AML-193 (cell line): ENCODE measurements at places on chromosomes 3 and 15.
A peak's percentile ranks its signal among the peaks of the same experiment; 100 is the strongest.

DNA sequence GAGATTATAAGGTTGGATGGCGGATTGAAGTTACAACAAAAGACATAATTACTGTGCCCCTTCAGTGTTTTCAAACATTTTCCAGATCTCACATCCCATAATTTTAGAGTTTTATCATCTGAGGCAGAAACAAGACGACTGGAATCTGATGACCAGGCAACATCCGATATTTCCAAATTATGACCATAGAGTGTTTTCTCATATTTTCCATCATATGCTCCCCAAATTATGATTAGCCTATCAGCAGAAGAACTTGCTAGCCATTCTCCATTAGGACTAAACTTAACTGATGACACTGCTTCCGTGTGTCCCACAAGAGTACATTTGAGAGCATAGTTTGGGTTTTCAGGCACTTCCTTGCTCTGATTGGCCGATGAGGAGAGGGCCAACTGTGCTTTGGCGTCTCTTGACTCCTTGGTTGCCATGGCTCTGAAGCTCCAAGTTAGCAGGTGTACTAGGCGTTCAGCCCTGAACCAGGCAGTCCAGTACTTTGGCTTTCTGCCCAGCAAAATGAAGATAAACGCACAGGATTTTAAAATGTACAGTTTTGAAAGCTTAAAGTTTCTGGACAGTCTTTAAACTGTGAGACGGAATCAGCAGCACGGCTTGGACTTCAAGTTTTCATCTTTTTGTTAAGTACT, 638 bp downstream of the WDR5B start:
- DNase-seq, result no peak

GRCh38 chr3:48268936-48269561, 28.1 kb downstream of the ZNF589 start:
- DNase-seq, result no peak

DNA sequence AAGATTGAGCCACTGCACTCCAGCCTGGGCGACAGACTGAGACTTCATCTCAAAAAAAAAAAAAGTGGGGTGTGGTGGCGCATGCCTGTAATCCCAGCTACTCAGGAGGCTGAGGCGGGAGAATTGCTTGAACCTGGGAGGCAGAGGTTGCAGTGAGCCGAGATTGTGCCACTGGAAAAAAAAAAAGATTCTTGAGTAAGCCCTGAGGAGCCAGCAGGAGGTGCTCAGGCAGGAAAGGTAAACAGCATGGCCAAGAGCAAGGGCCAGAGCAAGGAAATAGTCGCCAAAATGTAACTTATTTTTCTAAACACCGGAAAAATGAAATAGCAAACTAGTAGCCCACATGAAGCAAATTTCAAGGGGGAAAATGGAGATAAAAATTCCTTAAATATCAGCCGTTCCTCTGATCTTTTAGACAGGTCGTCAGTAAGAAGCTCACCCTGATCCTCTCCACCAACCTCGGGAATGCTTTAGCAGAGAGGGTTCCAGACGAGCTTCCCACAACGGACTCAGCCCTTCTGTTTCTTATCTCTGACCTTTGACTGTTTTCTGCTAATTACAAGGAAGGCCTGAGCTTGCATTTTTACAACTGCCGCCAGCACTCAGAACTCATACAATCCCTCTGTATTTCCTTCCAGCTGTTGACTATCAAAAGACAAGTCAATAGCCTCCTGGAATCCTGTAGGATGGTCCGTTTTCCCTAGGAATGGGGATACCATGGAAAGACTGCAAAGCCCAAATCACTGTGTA, 45.0 kb upstream of the AKAP13 start:
- DNase-seq, result no peak

DNA sequence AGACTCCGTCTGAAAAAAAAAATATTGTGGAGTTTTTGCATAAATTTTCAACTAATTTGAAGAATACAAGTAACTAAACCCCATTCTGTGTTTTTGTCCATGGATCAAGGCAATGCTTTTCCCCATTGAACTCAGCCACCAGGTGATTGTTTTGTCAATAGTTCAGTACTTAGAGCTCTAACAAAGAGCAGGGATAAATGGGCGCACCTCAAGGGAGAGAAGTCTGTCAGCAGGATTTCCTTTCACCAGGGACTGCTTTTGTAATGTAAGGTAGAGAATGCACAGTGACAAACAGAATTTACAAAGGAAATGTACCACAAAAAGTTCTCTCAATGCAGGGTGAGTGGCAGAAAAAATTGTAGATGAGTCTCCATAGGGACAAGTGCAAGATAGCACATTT, 10.8 kb upstream of the ATP13A5 start:
- no peak for DNase-seq

- DNase-seq, result no peak
Observed at GRCh38 chr3:194212161-194212844, 76.4 kb downstream of the HES1 start.

DNA sequence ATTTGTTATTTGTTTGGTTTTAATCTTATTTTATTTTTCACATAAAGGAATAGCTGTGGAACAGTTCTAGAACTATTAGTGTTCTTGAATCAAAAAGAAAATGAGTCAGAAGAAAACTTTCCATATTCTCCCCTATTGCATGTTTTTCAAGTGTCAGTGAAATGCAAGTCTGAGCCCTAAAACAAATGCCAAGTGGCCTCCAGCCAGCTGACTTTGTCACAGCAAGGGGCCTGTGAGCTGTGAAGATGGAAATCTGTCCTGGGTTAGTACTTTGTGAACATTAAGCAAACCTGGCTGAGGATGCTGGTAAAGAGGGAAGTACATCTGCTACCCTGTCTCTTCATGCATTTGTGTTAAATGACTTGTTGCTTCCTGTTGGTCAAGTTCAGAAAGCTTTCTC, 14.2 kb downstream of the LRRC49 start:
- no peak for DNase-seq

GRCh38 chr15:65796610-65797078, 4.6 kb upstream of the DENND4A start:
- DNase-seq, result peak; percentile 5

- no peak for DNase-seq
Observed at GRCh38 chr3:161266731-161267150, 45.6 kb downstream of the NMD3 start.

DNA sequence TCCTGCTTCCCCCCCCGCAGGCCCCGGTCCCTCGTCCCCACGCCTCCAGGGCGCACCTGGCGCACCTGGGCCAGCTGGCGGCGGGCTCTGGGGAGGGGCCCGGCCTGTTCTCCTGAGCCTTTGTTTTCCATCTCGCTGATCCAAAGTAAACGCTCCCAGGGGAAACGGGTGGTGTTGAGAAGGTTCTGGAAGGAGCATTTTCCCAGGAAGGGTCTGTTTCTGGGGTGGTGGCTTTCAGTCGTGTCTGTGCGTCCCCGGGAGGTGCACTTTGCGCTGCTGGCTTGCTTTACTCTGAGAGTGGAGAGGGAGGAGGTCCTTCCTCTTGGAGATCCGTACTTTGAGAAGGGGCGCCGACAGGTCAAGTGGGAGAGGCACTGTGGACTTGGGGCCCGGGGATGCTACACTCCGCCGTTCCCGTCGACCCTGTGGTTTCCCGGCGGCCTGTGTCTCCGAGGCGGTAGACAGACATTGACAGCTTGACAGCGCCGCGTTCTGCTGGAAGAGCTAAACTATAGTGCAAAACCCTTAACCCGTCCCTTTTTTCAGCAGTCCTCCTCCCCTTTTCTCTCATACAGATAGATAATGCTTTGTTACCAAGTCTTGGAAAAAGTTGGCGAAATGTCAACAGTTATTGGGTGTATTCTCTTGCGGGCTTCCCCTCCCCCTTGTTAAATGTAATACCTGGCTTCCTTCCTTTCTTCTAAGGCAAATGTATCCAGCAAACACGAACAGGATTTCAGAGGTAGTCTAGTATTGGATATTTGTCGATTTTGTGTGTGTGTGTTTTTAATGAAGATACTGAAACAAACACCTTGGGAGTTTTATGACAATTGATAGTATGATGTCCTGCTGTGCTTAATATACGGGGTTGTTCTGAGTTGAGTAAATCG, 6.5 kb downstream of the TPM1 start:
- peak; percentile 22 for DNase-seq

GRCh38 chr3:98246142-98246541, 17.9 kb upstream of the OR5H6 start:
- DNase-seq, result no peak

GRCh38 chr3:139235192-139235591, 108.6 kb upstream of the MRPS22 start:
- peak; percentile 11 for DNase-seq

- DNase-seq, result no peak
Observed at GRCh38 chr15:31306426-31307269, 20.0 kb upstream of the KLF13 start.

- DNase-seq, result no peak
Observed at GRCh38 chr3:42513521-42513920, 11.1 kb downstream of the VIPR1 start.

DNA sequence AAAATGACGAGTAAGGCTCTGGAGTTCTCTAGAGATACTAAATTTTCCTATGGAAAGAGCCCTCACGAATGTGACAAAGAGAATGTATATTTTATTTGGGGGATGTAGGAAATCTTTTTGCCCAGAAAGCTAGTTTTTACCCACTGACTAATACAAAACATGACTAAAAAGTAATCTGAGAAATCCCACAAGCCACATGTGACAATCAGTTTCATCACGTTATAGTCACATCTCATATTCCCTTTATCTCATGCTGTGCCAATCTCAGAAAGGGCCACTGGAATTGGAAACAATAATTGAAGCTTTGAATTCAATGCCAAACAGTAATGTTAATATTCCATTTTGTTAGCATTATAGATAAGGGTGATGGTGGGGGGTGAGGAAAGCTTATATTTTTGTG, 509.0 kb upstream of the GOLIM4 start:
- no peak for DNase-seq

- no peak for DNase-seq
Observed at GRCh38 chr15:66101715-66102395, 151.7 kb downstream of the MEGF11 start.

DNA sequence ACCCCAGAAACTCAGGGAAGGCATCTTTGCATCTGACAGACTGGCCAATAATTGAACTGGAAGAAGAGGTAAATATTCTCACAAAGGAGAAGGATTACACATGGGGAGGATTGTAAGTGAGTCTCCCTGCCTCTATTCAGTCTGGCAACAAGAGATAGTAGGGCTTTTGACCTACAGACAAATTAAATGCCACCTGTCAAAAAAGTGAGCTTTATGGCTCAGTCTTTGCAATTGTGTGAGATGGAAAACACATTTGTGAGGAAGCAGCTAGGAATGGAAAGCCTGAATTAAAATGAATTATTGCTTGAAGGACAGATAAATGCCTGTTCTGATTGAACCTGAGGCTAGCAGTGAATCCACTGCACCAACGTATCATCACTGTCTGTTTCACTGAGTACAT, 173.3 kb upstream of the GOLIM4 start:
- no peak for DNase-seq

- no peak for DNase-seq
Observed at GRCh38 chr3:195903950-195904290, 4.4 kb downstream of the TNK2 start.

DNA sequence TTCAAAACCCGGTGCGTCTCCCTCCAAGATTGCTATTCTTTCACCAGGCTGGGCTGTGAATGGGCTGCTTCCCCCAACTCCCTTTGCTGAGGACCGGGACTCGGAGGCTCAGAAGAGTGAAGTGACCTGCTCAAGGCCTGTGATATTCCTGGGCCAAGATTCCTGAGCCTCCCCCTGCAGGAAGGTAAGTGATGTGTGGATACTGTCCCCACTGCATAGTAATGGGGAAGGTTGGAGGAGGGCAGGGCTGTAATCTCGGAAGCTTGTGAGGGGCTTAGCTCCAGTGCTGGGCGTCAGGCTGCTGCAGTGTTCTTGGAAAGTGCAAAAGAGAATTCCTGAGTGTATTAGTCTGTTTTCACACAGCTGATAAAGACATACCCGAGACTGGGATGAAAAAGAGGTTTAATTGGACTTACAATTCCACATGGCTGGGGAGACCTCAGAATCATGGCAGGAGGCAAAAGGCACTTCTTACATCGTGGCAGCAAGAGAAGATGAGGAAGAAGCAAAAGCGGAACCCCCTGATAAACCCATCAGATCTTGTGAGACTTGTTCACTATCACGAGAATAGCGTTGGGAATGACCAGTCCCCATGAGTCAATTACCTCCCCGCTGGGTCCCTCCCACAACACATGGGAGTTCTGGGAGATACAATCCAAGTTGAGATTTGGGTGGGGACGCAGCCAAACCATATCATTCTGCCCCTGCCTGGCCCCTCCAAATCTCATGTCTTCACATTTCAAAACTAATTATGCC, 67.6 kb downstream of the EFCAB12 start:
- DNase-seq, result no peak

DNA sequence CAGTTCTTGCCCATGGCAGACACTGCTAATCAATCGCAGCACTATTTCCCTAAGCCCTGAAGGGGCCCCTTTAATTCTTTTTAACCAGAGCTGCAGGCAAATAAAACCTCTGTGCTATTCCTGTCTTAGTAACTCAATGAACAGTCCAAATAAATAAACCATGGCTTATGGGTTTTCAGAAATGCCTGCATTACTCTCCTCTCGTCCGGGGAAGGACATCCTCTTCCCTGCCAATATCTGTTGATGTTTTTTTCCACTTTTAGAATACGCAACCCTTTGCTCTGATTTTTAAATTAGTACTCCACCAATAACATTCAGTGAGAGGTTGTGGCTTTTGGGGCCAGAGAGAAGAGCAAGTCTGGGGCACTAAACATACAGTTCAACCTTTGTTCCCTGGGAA, 35.2 kb upstream of the PRICKLE2 start:
- no peak for DNase-seq

- no peak for DNase-seq
Observed at GRCh38 chr3:42043099-42043813, 47.9 kb upstream of the TRAK1 start.

- no peak for DNase-seq
Observed at GRCh38 chr3:88013592-88013991, 45.2 kb downstream of the CGGBP1 start.

- no peak for DNase-seq
Observed at GRCh38 chr3:136055491-136055890, 90.0 kb downstream of the PPP2R3A start.

DNA sequence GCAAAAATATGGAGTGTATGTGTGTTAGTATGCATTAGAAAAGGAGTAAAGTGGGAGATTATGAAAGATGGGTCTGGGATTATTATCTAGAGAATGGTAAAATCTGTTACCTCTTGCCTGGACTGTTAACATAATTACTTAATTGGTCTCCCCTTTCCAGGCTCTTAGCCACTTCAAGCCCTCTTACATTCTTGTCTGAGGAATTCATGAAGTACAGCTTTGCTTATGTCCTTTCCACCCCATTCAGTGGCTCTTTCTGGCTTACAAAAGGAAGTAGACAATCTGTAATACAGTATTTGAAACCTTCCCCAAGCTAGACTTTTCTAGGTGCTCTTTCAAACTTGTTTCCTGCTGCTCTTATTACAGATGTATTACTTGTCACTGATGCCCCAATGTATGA, 129.8 kb downstream of the MBNL1 start:
- DNase-seq, result no peak

GRCh38 chr3:150377601-150378300, 30.3 kb upstream of the TSC22D2 start:
- no peak for DNase-seq
